EH (cell line): ENCODE measurements at places on chromosomes 11 and 22.

GRCh38 chr11:59368238-59369022 is 9.7 kb downstream of the OR5AN1 start:
- DNase-seq = no peak

DNA sequence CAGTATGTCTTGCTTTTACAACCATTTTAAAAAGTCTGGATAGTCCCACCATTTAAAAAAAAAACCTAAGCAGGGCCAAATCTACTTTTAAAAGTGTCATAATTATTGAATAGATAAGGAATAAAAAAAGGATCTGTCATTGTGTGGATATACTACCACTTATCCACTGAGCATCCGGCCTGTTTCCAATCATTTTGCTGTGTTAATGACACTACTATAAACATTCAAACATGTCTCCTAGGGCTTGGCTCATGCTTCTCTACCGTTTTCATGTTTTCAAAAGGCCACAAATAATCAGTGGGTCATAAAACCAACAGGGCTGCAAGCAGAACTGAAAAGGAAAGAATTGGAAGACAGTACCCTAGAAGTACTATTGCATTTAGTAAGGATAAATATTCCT is 12.5 kb upstream of the C22orf39 start:
- peak; percentile 32 for DNase-seq

GRCh38 chr11:119806064-119806915 is 77.3 kb upstream of the NECTIN1 start:
- no peak for DNase-seq

DNA sequence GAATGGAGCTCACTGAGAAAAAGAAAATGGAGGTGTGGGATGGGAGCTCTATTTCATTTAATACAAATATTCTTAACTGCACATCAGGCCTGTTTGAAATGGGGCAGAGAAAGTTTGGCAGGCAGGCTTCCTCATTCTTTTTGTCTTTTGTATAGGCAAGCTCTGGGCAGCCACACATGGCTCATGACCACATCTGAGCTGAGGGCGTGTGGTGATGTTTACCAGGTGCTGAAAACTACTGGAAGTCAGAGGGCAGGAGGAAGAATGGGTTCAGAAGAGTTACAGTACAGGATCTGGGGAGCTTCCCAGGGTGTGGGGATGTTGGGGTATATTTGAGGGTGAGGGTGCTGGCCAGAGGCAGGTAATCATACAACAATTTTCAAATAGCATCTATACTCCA is 66.3 kb upstream of the NAV2 start:
- DNase-seq = no peak

GRCh38 chr22:47158457-47158856 is 396.0 kb downstream of the TBC1D22A start:
- no peak for DNase-seq

DNA sequence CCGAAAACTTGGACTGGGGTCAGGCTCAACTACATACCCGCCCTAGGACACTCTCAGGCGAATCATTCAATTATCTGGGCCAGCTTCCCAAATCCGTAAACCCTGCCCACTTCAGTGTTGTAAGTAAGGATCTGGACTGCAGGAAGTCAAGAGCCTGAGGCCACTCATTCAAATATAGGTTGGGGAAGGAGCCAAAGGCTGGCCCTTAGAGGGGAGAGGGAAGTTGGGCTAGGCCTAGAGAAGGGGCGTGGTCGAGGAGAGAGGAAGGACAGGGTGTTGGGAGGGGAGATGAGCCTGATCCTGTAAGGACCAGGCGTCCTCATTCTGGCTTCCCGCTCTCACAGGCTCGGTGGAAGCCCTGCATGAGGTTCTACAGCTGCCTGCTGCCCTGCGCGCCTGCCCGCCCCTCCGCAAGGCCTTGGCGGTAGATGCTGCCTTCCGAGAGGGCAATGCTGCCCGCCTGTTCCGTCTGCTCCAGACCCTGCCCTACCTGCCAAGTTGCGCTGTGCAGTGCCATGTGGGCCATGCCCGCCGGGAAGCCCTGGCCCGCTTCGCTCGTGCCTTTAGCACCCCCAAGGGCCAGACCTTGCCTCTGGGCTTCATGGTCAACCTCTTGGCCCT is 3.0 kb downstream of the SAC3D1 start:
- DNase-seq = peak; percentile 79

GRCh38 chr11:61978703-61979661 is 11.5 kb upstream of the FTH1 start:
- peak; percentile 74 for DNase-seq

GRCh38 chr11:36688571-36689291 is 90.7 kb upstream of the RAG2 start:
- DNase-seq = no peak
